ENCODE measurements at places on chromosomes 3 and 15.

- no peak for DNase-seq
Observed at GRCh38 chr15:28901987-28902745, 16.4 kb downstream of the APBA2 start.

DNA sequence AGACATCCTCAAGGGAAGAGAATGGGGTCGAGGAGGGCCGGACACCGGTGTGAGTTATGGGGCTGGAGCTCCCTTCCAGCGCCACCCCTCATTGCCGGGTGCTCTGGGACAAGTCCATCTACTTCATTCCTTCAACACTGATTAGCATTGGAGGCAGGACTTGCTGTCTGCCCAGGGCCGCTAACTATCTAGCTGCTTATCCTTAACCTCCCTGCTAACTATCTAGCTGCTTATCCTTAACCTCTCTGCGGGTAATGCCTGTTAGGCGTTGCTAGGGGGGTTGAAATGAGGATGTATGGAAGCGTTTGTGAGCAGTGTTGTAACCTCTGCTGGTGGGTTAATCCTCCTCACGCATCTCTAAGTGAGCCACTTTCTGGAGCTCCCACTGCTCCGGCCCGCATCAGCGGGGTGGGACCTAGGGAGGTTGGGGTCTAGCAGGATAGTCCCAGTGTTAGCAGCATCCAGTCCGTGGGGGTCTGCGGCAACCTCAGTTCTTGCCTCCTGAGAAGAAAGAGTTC lies 10.9 kb upstream of the CHAC1 start:
- DNase-seq, result no peak

DNA sequence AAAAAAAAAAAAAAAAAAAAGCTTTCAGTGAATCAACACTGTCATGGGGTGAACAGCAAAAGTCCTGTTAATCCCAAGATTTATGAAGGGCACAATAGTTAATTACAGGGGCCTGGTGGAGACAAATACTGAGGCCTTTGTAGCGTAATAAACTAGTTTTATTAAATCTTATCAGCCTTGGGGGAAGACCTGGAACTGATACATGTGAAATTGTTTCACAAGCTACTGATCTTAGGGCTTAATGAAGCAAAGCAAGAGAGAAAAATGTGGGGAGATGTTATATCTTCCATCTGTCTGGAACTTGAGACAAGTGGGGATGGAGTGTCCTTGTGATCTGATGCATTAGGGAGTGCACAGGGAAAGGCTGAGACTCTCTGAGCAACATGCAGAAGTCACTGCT lies 47.9 kb upstream of the OSBPL11 start:
- DNase-seq, result no peak

DNA sequence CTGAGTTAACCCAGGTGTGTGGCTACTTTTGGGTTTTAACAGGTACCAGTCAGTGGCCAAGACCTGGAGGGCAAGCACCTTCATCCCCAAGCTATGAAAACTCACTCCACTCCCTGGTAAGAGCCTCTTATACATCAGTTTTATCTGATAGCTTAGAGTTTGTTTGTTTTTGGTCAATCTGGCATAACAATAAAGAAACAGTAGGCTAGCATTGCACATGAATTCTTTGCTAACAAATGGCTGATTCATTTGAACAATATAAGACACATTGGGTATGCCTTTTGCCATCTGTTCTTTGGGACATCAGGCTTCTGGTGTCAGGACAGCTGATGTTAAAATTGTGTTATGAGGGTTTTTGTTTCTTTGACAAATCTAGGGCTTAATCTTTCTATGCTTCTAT lies 125.0 kb upstream of the CGNL1 start:
- no peak for DNase-seq

GRCh38 chr15:47733085-47733484 lies 15.8 kb downstream of the SEMA6D start:
- no peak for DNase-seq

GRCh38 chr3:112170046-112170445 lies 37.0 kb upstream of the GCSAM start:
- no peak for DNase-seq

GRCh38 chr15:83014205-83014653 lies 2.8 kb upstream of the C15orf40 start:
- DNase-seq, result no peak

DNA sequence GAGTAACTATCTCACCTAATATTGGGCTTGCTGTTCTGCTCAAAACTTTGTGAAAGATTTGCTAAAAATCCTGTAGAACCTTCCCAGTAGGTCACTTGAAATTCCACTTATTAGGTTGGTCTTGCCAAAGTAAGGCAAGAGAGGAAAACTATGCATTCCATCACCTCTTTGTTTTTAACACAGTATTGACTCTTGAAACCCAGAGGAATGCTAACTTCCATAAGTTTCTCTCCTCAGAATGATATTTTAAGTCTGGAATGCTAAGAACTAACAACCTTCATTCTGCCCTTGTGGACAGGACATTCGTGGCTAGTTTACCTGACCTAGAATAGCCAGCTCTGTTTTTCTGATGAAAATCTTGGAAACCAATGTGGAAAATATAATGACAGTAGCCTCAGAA lies 154.5 kb downstream of the TMCO5A start:
- no peak for DNase-seq

DNA sequence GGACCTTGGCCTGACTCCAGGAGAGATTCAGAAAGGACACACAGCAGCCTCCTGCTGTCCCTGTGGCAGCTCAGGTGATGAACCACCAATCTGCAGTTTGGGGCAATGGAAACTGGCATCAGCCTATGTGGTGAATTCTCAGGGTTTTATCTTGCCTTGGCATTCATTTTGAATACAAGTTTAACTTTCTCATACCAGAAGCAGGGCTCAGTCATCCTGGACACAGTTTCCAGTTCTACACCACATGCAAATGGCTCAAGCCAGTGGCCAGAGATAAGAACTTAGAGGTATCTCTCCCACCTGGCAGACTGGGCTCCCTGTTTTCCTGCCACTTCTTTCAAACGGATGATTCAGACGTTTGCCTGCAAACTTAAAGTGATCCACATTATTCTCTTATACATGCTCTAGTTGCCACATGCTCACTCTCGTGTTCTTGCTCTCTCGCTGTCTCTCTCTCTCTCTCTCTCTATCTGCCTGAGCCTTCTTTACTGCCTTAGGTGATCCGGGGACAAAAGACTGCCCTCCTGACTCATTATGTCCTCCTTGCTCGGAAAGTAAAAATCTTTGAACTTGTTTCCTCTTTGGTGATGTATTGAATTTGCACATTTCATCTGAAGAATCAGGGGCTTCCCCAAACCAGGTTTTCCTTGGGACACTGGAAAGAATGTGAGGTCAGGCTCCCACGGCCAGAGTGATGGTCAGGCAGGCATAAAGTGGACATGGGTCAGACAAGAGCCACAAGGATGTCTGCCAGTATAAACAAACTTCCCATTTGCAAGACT lies 99.6 kb upstream of the STT3B start:
- no peak for DNase-seq

- no peak for DNase-seq
Observed at GRCh38 chr3:45582430-45582829, 12.1 kb upstream of the LIMD1 start.

- no peak for DNase-seq
Observed at GRCh38 chr3:13141991-13142412, 68.8 kb upstream of the IQSEC1 start.

GRCh38 chr3:38112378-38112761 lies 24.6 kb downstream of the ACAA1 start:
- no peak for DNase-seq

DNA sequence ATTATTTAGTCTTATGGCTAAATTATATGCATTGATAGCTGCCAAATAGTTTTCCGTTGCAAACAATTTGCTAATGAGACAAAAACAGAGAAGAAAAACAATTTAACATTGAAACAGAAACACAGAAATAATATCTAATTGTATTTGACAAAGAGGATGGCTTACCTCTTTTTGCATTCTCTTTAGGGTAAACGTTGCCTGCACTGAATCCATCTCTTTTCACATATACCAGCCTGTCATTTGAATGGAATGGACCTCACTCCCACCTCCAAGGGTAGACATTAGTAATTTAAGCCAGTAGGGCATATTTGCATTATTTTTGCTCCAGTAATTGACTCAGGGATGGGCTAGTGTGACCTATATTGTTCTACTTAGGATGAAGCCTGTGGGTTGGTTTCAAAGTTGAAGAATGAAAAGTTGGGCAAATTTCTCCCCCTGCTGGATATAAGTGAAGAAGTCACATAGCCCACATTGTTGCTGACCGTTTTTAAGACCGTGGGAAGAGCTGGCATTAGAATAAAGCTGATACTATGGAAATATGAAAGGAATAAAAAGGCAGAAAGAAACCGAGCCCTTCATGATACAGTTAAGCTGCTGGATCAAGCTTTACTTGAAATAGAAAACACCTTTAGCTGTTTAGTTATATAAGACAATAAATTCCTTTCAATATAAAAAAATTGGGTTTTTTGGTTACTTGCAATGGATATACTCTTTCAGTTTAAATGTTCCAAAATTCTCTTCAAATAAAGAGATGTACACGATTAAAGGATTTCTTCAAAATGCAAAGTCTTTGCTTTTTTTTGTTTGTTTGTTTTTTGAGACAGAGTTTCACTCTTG lies 26.9 kb downstream of the PIERCE2 start:
- peak; percentile 60 for DNase-seq

- DNase-seq, result no peak
Observed at GRCh38 chr3:64329037-64329436, 103.8 kb upstream of the PRICKLE2 start.

- no peak for DNase-seq
Observed at GRCh38 chr15:66617137-66618090, 51.6 kb upstream of the LCTL start.

DNA sequence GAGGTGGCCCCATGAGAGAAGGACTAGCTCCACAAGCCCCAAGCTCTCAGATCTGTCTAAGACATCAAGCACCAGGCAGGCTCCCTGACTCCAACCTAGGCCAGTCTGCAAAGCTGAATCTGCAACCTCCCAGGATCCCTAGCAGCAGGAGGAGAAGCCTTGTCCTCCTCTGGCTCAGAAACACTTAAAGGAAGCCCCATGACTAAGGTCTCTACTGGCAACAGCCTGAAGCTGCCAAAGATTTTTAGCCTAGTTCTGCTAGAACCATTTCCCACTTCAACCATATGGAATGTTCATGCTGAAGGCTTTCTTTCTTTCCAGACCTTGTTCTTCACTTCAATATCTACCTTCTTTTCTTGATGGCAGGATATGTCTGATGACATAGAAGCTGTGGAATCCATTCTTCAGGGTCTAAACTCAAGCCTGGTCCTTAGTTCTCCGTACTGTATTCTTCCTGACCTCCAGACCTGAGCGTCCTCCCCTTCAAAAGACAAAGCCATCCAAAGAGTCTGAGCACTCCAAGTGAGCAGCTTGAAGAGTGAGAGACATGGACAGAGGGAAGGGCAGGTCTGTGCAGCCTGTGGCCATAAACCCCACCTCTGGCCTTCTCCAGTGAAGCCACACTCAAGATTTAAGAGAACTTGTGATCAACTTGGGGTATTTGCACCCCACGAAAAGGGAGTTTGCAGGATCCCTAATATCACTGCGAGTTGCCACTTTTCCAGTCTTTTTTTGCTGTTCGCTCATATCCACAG lies 23.1 kb downstream of the SST start:
- DNase-seq, result no peak

GRCh38 chr15:72534523-72534922 lies 60.4 kb downstream of the ARIH1 start:
- DNase-seq, result no peak

DNA sequence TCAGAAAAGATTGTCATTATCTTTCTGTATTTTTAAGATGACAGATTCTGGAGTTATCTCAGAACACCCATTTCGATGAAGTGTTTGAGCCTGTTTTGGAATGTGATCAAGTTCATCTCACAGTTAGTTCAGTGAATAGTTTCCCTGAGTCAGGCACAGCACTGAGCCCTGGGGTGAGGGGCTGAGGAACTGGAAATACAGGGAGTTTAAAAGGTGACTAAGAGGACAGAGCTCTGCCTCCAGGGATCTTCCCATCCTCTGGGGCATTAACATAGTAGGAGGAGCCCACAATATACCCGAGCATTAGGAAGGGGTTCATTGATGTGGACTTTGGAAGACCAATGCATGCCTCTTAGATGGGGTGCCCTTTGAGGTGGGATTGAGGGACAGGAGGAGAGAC lies 355.1 kb downstream of the CLSTN2 start:
- DNase-seq, result no peak

DNA sequence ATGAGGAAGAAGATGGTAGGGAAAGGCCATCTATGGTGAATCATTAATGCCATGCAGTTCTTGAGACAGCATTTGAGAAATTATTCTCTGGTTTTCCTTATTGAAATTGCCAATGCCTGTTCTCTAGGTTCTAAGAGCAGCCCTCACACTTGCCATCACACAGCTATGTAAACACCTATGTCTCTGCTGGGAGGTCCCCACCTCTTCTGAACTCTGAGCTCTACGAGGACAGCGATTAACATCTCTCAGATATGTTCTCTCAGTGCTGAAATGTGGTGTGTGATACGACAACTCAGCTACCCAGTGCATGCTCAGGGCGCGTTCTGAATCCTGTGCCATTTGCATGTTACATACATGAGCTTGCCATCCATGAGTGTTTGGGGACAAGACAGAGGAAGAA lies 131.3 kb upstream of the CTDSPL start:
- no peak for DNase-seq

GRCh38 chr3:115588201-115589115 lies 34.9 kb upstream of the GAP43 start:
- no peak for DNase-seq

DNA sequence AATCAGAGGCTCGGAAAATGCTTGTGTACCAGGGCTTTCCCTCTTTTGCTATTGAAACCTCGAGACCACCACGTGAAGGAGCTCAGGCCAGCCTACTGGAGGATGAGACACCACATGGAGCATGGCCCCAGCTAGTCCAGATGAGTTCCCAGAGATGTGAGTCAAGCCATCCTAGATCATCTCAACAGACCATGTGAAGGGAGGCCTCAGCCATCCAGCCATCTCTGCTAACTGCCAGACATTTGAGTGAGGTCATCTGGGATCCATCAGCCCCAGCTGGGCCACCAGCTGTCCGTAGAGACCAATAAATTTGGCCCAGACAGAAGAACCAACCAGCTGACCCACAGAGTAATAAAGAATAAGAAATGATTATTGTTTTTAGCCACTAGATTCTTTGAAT lies 62.8 kb upstream of the PROK2 start:
- no peak for DNase-seq

GRCh38 chr15:67241132-67241855 lies 13.2 kb downstream of the AAGAB start:
- DNase-seq, result no peak

DNA sequence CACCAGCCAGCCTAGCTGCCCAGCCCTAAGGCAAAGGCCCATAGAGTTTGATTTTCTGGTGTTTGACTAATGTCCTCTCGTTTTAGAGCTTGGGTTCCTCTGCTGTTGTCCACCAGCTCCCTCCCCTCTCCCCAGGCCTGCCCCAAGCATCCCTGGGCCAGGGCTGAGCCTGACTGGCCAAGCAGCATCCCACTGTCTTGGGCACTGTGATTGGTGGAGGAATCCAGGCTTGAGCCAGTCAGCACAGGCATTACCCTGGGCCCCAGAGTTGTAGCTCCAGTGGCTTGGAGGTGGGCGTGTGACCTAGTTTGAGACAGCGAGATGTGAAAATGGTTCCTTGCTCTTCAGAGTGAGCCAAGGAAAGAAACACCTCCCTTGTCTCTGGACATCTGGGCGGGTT lies 155.3 kb upstream of the MEF2A start:
- DNase-seq, result no peak

- no peak for DNase-seq
Observed at GRCh38 chr15:48865370-48866079, 12.4 kb upstream of the EID1 start.
